Stimulated activated CD4-positive, alpha-beta T cell treated with anti-CD3 and anti-CD28 coated beads, Interleukin-2, amount 100 ng/mL, for 48 hours (primary cell): ENCODE measurements at places on chromosomes 6 and 20.

- no peak for DNase-seq
These were observed 134.8 kb upstream of the TSHZ2 start for GRCh38 chr20:52837378-52837777.

- DNase-seq = no peak
These were observed 3.2 kb downstream of the TTBK1 start for GRCh38 chr6:43246301-43247113.

DNA sequence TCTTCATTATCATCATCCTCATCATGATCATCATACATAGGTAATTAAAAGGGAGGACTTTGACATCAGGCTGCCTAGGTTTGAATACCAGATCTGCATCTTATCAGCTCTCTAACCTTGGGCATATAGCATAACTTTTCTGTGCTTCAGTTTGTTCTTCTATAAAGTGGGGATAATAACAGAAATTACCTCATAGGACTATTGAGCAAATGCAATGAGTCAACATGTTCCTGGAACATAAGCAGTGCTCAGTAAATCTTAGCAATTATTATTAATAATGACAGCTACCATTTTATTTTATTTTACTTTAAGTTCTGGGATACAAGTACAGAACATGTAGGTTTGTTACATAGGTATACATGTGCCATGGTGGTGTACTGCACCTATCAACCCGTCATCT is 7.2 kb downstream of the C20orf202 start:
- no peak for DNase-seq

DNA sequence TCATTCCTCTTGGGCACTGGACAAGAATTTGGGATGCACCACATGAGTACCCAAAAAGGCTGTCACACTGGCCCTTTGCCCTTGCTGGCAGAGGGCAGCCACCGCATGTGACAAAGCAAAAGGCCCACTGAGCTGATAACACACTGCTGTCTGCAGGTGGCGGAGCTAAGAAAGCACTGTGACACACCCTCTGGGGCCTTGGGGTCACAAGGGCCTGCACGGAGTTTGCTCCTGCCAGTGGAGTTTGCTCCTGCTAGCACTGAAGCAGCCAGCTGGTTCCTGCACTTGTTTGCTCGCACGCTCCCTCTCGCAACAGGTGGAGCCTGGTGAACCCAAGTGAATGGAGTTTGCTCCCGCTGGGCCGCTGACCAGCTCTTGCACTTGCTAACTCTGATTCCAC is 132.6 kb downstream of the LCA5 start:
- DNase-seq = no peak

DNA sequence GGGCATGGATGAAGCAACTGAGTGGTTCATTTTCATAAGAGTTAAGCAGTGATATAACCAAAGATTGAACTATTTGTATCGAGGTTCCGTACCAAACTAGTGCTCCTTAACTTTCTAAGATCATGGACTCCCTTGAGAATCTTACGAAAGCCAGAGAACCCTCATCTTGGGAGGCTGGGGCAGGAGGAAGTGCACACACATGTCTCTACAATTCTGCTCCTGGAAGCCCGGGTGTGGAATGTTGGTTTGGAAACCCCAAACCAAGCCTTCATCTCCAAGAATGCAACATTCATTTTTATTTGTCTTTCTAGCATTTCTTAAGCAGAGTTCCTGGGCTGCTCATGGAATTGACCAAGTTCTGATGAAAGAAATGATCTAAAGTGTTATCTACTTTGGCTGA is 250.5 kb upstream of the PRND start:
- DNase-seq = no peak

- DNase-seq = no peak
These were observed 292.0 kb upstream of the JARID2 start for GRCh38 chr6:14953836-14954235.
